ENCODE measurements at places on chromosomes 12 and 14.

- no peak for DNase-seq
Observed at GRCh38 chr12:66803930-66804329, 125.1 kb upstream of the GRIP1 start.

DNA sequence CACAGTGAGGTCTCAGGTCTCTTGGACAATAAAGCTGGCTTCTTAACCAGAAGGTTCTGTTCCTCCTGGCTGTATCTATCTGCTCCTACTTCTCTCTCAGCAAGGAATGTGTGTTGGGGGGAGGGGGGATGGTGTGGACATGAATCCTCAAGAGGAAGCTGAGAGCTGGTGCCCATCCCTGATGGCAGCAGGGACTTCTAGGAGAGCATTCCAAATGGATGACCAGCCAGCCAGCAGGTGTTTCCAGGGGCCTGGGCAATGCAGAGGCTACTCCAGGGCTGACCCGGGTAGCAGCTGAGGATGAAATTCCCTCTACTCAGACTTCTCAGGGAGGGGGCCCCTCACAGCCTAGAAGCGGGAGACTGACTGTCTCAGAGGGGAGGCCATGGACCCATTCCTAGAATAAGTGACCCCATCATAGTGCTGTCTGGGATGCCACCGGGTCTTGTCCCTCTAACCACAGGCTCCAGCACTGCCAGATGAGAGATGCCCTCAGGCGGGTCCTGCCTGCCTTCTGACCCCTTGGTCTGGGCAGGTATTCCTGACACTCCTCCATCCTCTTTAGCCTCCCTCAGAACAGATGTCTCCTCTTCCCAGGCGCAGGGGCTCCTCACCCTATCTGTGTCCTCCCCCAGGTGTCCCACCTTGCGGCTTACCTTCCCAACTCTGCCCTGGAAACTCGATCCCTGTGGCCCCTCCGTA lies 1.2 kb downstream of the RAB15 start:
- no peak for DNase-seq

- no peak for DNase-seq
Observed at GRCh38 chr12:53759261-53759660, 7.5 kb upstream of the CISTR start.

DNA sequence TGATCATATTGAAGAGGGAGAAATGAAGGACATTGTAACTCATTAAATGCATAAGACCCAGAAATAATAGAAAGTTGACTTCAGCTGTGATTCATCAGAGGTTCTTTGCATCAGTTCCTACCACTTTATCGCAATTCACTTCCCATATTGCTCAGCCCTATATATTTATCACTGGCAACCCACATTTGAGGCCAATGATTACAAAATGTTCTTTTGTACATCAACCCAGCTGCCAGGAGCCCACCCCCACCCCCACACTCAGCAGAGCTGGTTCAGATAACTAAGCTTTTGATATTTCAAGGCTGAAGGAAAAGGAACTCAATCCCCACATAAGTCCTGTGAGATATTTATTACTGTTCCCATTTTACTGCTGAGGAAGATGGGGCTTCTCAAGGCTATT lies 51.2 kb upstream of the TMPO start:
- peak; percentile 21 for DNase-seq

DNA sequence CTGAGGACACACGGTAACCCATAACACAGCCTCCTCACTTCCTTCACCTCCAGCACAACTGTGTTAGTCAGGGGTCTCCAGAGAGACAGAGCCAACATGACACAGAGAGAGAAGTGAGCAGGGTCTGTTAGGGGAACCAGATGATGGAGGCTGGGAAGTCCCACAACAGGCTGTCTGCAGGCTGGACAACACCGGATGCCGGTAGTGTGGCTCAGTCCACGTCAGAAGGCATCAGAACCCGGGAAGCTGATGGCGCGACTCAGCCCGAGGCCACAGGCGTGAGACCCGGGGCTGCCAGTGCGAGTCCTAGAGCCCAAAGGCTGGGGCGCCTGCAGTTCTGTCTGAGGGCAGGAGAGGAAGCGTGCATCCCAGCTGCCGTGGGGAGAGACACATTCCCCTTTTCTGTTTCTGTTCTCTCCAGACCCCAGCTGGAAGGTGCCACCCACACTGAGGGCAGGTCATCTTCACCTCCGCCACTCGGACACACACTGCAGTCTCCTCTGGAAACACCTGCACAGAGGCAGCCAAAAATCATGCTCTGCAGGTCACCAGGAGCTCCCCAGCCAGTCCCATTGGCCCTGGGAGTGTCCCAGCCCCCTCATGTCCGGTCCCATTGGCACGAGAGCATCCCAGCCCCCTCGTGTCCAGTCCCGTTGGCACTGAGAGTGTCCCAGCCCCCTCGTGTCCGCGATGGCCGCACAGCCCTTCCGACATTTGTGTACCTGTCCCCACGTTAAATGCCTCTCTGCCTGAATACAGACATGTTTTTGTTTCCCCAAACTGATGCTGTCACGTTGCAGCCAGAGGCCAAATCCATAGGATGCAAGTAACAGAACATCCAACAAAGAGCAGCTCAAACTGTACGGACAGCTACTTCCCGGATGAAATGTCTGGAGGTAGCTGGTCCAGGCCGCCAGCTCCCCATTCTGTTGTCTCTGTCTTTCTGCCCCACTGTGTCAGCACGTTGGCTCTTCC lies 7.9 kb upstream of the FBRSL1 start:
- peak; percentile 76 for DNase-seq

DNA sequence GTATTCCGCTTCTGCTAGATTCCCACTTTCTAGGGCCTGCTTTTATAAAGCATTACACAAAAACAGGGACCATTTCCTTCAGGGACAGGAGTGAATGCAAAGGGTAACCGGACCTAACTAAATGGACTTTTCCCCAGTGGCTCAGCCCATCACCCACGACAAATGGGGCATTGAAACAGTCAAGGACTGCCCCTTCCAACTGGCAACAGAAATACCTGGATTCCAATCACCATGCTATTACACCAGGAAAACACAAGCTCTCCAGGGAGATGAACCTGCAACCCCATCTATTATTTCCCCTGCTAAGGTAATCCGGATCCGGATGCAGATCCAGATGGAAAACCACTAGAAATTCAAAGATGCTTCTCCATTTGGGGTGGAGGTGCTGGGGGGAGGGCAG lies 1.0 kb downstream of the MPHOSPH9 start:
- DNase-seq, result no peak

DNA sequence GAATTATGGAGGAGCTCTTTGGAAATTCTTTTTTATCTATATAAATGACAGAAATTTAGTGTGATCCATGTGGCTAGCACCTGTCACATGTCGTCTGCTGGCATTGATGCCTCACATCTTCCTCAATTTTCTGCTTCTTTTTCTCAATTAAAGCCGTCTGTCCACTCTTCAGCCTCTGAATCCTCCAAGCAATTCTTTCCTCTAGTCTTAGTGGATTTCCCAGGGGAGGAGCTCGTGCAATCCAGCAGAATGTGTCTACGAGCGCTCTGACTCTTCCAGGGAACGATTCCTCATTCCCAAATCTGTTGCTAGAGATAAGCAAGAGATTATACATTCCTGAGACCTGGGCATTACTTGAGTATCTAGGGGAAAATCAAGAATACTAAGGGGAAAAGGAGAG lies 176.6 kb downstream of the EMP1 start:
- DNase-seq, result no peak

- DNase-seq, result no peak
Observed at GRCh38 chr12:45745861-45746277, 16.4 kb downstream of the ARID2 start.

- no peak for DNase-seq
Observed at GRCh38 chr12:129325566-129325965, 472.3 kb downstream of the GLT1D1 start.

GRCh38 chr12:89831310-89832095 lies 122.9 kb upstream of the ATP2B1 start:
- no peak for DNase-seq

DNA sequence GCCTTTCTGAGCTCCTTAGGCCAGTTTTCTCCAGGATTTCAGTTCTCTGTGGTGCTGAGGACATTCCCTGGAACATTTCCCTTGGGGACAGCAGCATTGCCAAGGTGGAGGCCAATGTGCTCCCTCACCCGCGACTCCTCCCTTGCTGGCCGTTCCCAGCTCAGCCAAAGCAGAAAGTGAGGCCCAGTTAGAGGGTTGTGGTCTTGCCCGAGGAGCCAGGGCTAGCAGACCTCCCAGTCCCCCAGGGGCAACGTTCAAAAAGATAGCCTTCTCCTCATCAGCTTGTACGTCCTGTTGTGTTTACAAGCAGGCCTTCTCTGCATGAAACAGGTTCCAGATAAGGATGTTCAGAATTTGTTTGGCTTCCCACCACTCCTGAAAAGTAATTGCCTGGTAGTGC lies 78.4 kb downstream of the SSPN start:
- no peak for DNase-seq

DNA sequence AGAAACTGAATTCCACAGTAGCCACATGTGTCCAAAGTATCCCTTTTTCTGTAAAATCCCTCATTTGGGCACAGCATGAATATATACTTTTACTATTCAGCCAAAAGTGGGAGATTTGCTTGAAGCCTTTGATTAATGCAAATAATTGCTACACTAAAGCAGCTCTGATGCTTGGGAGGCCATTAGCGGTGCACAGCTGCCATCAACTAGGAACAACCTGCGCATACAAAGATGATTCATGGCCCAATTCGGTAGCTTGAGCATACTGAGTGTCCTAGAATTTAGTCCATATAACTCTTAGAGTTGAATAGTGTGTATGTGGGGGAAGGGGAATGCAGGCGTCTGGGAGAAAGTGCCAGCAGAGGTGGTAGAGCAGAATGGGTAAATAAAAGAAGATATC lies 277.0 kb upstream of the RMST start:
- DNase-seq, result no peak

- DNase-seq, result no peak
Observed at GRCh38 chr12:19026614-19027488, 102.7 kb upstream of the PLEKHA5 start.

- no peak for DNase-seq
Observed at GRCh38 chr12:91205811-91206210, 23.2 kb upstream of the DCN start.

DNA sequence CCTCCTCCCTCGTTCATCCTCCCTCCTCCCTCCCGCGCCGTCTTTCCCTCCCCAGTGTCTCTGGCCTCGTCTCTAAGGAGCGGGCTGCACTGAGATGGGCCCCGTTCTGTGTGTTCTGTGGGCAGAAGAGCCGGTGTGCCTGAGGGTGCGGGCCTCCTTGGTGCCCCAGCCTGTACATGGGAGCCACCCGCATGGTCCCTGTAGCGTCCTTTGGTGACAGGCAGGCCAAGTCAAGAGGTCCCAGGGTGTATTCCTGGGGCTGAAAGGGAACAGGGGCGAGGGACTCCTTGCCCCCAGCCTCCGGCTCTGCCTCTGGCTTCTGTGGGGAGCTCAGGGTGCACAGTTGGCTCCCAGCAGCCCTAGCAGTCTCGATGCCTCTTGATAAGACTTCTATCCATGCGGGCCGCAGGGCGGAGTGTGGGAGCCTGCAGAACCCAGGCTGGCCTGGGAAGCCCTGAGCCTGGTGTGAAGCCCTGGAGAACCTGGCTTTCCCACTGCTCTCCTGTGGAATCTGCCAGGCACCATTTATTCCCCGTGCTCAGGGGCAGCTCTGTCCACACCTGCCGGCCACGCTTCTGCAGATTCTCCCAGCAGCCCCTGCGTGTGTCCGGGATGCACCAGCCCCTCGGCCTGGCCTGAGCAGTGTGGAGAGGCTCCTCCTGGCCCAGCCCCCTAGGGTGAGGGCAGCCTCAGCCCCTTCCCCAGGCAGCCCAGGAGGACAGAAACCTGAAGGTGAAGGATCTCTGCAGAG lies 181.3 kb downstream of the KIF26A start:
- DNase-seq, result no peak

Measured in CD4-positive, alpha-beta T cell treated with Interleukin-1 beta for 1 hour (primary cell).